RPMI8226 (cell line): ENCODE measurements at places on chromosomes 11 and 22.

DNA sequence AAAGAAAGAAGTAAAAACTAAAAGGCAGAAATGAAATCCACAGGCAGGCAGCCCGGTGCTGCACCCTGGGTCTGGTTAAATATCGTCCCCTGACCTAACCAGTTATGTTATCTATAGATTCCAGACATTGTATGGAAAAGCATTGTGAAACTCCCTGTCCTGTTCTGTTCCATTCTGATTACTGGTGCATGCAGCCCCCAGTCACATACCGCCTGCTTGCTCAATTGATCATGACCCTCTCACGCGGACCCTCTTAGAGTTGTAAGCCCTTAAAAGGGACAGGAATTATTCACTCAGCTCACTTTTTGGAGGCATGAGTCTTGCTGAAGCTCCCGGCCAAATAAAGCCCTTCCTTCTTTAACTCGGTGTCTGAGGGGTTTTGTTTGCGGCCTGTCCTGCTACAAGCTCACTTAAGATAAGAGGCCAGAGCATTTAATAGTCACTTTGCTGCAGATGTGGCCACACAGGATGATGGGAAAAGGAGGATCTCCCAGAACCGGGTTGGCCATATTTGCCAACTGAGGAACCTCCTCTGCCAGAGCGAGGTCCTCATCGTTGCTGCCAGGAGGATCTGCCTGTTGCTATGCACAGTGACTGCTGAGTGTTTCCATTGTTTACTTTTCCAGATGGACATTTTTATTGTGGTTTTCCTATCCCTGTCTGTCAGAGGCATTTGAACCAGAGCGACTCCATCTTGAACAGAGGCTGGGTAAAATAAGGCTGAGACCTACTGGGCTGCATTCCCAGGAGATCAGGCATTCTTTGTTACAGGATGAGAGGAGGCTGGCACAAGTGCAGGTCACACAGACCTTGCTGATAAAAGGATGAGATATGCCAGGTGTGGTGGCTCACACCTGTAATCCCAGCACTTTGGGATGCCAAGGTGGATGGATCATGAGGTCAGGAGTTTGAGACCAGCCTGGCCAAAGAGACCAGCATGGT lies 10.2 kb downstream of the C11orf96 start:
- DNase-seq: no peak

- DNase-seq: no peak
These were observed 20.9 kb upstream of the CSNK2A3 start for GRCh38 chr11:11373934-11374333.

GRCh38 chr22:27008454-27008853 lies 351.1 kb downstream of the MIAT start:
- DNase-seq: no peak

GRCh38 chr11:130737866-130738431 lies 178.3 kb downstream of the SNX19 start:
- DNase-seq: no peak

DNA sequence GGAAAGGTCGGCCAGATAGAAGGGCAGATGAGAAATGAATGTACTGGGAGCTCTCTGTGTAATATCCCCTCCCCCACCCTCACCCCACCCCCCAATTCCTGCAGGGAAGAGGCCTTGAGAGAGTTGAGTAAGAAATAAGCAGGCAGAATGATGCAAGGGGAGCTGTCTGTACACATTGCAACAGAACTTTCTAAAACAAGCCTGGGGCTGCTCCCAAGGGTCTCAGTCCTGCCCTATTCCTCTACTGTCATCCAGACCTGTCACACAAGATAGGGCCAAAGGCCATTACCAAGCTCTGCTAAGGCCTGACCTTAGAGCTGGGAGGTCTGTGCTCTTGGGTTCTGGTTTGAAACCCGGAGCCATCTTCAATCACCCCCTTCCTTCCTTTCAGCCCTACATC lies 5.7 kb upstream of the DGAT2 start:
- DNase-seq: no peak

DNA sequence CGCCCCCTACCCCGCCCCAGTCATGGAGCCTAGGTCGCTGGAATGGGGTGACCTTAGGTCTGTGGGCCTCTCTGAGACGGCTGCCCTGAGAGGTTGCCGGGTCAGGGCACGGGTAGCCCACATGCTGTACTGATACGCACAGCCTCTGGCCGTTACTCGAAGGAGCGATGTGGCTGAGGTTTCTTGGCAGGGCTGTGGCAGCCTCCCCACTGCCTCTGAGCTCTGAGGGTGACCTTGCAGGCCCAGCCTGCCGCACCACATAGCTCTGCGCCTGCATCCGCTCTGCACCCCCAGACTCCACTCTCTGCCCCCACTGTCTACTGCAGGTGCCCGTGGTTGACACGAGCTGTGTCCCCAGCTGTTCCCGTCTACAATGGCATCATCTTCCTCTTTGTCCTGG lies 7.3 kb downstream of the ZDHHC8 start:
- DNase-seq: no peak

DNA sequence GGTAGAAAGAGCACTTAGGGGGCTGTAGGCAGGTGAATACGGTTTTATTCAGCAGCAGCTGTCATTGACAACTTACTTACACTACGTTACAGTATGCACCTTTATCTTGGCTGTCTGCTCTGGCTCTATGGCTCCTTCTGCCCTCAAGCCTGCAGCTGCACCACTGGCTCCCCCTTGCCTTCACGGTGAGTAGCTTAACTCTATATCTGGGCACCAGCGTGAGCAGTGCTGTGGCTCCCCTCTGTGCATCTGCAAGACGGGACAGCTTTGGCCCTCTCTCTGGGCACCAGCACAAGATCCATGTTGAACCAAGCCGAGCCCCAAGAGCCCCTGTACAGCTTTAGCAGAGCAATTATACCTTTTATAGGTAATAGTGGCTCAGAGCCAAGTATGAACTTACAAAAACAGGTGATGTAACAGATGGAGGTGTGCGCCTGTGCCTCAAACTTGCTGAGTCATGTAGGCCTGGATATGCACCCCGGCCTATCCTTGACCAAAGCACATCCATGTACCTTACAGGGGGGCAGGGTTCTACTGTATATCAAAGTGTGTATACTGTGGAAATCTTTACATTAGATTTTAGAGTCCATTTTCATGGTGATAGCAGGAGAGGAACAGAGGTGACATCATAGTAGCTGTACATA lies 96.9 kb upstream of the CTSC start:
- peak; percentile 22 for DNase-seq

DNA sequence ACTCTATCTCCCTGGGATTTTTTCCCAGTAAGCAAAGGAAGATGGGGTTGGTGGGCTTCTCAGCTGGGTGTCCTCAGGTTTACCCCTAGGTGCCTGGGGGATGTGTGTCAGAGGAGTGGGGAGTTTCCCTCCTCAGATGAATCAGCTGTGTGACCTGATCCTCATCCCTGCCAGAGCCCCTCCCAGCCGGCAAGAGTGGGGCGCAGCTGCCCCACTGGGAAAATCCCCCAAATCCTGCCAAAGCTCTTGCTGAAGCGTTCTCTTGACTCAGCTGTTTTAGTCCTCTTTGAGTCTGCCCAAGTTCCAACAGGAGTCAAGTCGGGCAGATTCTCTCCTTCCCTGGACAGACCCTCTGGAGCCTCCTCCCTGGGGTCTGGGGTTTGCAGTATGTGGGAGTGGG lies 6.0 kb downstream of the C11orf68 start:
- DNase-seq: no peak
